Glutamatergic neuron (in vitro differentiated cells): ENCODE measurements at places on chromosomes 16 and 17. TPM values are rescaled to one million over a fixed set of nuclear protein-coding genes. Genes with fewer than 3 reads are reported as not detected.
A peak's percentile ranks its signal among the peaks of the same experiment; 100 is the strongest.

The CD300E gene
- total RNA-seq = not detected

The KLHL36 gene
- 38.2 TPM for total RNA-seq

The ZNF652 gene
- 37.4 TPM for total RNA-seq

GRCh38 chr17:40022497-40022896 lies 7.3 kb downstream of the CSF3 start:
- no peak for DNase-seq
- peaks cover 3% of the 10 kb centered on the region for H3K27me3 ChIP-seq
- H3K36me3 ChIP-seq = no peaks in the 10 kb centered on the region
- H3K27ac ChIP-seq = no peak overlapping the region

GRCh38 chr17:11302401-11303186 lies 61.6 kb downstream of the SHISA6 start:
- no peak overlapping the region for H3K4me3 ChIP-seq
- H3K4me1 ChIP-seq = no peaks in the 10 kb centered on the region
- H3K36me3 ChIP-seq = peaks cover 6% of the 10 kb centered on the region
- DNase-seq = no peak

DNA sequence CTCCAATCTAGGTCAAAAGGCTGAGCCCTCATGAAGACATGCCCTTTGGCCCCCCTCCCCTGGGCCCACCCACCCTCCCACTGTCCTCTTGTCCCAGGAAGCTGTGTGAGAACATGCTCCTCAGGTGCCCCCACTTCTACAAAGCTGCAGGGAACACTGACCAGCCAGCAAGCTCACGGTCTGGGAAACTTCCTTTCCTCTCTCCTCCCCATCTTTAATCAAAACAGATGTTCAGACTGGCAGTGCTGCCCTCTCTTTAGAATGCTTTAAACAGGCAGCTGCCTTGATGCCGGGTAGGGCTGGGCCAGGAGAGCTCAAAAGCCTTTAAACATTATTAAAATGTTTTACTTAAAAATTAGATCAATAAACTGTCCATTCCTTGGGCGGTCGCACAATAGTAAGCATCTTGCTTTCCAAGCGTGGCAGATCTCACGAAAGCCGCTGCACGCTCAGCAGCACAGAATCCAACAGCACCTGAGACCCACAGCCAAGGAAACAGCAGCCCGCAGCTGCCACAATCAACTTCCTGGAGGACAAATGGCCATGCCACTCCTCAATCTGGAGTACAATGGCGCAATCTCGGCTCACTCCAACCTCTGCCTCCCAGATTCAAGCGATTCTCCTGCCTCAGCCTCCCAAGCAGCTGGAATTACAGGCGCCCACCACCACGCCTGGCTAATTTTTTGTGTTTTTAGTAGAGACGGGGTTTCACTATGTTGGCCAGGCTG lies 399.2 kb downstream of the SLC39A11 start:
- H3K4me1 ChIP-seq = peaks cover 1% of the 10 kb centered on the region
- peaks cover 5% of the 10 kb centered on the region for H3K36me3 ChIP-seq
- H3K4me3 ChIP-seq = no peak overlapping the region
- H3K27me3 ChIP-seq = peaks cover 8% of the 10 kb centered on the region
- no peak for DNase-seq
- no peak overlapping the region for H3K27ac ChIP-seq

GRCh38 chr16:85197611-85198566 lies 85.6 kb upstream of the CIBAR2 start:
- peaks cover 13% of the 10 kb centered on the region for H3K27me3 ChIP-seq
- H3K4me3 ChIP-seq = no peak overlapping the region
- H3K36me3 ChIP-seq = no peaks in the 10 kb centered on the region
- peaks cover 37% of the 10 kb centered on the region for H3K4me1 ChIP-seq

DNA sequence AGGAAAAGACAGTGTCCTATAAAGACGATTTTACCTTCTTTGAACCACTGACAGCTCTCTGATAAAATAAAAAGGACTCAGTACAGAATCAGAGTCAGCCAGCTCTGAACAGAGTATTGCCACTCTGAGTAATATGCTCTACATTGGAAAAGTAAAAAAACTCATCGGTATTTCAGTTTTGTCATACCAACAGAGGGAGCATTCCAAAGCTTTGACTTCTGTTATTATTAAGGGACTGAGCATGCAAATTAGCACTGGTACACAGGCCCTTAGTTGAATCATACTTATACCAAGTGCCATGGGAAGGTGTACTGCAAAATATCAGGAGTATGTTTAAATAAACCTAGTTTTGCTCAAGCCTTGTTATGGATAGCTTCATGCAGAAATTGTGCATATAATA lies 509.0 kb upstream of the KIF2B start:
- H3K4me1 ChIP-seq = no peaks in the 10 kb centered on the region
- no peaks in the 10 kb centered on the region for H3K27me3 ChIP-seq
- peaks cover 2% of the 10 kb centered on the region for H3K36me3 ChIP-seq
- H3K27ac ChIP-seq = no peak overlapping the region
- DNase-seq = no peak
- no peak overlapping the region for H3K4me3 ChIP-seq

DNA sequence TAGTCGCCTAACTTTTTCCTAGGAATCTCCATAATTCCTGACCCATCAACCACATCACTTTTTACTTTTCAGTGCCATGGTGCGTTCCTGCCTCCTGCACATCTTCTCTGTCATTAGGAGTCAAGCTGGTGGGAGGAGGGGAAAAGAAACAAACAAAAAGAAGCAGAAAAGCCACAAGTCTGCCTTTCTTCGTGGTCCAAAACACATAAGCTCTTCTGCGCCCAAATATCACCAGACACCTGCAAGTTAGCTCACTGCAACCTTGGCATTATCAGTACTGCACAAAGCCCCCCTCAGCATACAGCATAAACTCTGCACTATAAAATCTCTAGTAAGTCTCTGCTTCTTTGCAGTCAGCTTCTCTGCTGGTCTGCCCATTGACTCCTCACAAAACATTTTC lies 295.3 kb downstream of the HS3ST3B1 start:
- no peaks in the 10 kb centered on the region for H3K36me3 ChIP-seq
- no peak overlapping the region for H3K4me3 ChIP-seq

DNA sequence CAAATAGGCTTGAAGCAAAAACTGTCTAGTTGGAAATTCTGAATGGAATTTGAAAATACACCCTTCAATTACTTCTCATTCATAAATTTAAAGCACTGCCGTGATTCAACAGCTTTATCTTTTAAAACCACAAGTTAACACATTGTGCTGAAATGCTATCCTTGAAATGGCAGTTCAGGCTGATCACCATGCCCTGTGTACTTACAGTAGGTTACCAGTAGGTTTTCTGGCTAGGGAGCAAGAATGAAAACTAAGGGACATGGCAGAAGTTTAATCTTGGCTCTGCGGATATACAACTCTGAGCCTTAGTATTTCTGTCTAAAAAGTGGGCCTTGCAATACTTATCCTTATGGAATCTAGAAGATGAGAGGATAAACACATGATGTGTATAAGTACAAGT lies 28.0 kb downstream of the NXPH3 start:
- H3K4me3 ChIP-seq = no peak overlapping the region
- no peaks in the 10 kb centered on the region for H3K27me3 ChIP-seq
- no peak overlapping the region for H3K27ac ChIP-seq
- no peak for DNase-seq
- no peaks in the 10 kb centered on the region for H3K36me3 ChIP-seq

DNA sequence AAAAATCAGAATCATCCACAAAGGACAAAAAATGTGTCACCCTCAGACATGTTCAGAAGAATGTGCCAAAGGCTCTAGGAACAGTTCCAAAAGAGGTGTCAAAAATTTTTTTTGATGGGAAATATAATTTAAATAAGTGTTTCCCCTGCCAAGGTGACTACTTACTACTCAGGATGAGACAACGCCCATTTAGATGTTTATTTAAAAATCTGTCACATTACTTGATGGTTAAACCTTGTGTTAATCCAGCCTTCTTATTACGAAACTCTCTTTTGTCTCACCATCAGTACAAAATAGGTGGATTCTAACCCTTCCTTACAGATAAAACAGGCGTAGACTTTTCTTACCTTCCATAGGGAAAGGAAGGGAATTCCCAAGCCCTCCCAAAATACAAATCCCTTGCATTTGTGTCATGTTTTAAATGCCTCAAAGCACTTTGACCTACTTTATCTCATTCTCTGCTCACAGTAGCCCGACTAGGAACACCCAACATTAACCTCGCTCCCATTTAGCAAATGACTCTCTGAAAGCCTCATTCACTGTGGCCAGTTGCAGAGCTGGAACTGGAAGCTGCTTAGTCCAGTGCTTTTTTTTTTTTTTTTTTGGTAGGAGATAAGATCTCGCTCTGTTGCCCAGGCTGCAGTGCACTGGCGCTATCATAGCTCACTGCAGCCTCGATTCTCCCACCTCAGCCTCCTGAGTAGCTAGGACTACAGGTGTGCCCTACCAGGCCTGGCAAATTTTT lies 5.8 kb upstream of the GNA13 start:
- no peak for DNase-seq
- no peaks in the 10 kb centered on the region for H3K4me1 ChIP-seq
- no peaks in the 10 kb centered on the region for H3K36me3 ChIP-seq
- H3K27me3 ChIP-seq = peaks cover 3% of the 10 kb centered on the region
- H3K4me3 ChIP-seq = no peak overlapping the region
- H3K27ac ChIP-seq = no peak overlapping the region

GRCh38 chr17:29390851-29391631 lies 878 bp downstream of the TAOK1 start:
- DNase-seq = peak; percentile 20
- H3K27me3 ChIP-seq = peaks cover 12% of the 10 kb centered on the region
- H3K4me1 ChIP-seq = peaks cover 19% of the 10 kb centered on the region
- H3K36me3 ChIP-seq = no peaks in the 10 kb centered on the region
- H3K4me3 ChIP-seq = peak overlapping the region; percentile 96
- H3K27ac ChIP-seq = peak overlapping the region; percentile 92
